ENCODE measurements at places on chromosomes 12 and 14.
A peak's percentile ranks its signal among the peaks of the same experiment; 100 is the strongest.

GRCh38 chr12:132729541-132730320, 19.1 kb downstream of the PGAM5 start:
- no peak for DNase-seq

GRCh38 chr14:58946431-58946830, 242.0 kb upstream of the DAAM1 start:
- DNase-seq: no peak

- no peak for DNase-seq
These were observed 90.9 kb downstream of the B4GALNT3 start for GRCh38 chr12:550473-551260.

DNA sequence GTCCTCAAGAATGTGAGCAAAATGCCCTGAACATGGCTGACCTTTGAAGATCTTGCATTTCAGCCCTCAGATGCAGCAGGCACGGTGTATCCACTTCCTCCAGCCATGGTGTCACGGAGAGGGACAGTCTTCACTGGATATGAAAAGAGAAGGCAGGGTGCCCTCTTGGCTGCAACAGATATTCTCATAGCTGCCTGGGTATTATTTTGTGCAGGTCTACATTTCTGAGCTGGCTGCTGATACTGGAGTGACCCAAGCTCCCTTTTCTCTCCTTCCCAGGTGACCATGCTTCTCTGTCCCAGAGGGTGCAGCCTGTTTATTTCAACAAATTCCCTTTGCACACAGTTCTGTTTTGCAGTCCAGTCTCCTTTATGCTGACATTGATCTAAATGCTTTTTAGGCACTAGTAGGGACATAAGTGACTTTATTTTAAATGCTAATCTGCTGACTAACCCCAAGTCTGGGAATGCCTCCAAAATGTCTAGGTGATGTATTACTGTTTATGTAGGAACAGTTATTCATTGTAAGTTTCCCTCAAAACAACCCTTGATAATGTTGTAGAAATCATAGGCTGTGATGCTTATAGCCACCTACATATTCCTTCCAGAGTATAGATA, 17.4 kb upstream of the PYGL start:
- no peak for DNase-seq

GRCh38 chr12:76813972-76814371, 50.1 kb downstream of the ZDHHC17 start:
- no peak for DNase-seq

DNA sequence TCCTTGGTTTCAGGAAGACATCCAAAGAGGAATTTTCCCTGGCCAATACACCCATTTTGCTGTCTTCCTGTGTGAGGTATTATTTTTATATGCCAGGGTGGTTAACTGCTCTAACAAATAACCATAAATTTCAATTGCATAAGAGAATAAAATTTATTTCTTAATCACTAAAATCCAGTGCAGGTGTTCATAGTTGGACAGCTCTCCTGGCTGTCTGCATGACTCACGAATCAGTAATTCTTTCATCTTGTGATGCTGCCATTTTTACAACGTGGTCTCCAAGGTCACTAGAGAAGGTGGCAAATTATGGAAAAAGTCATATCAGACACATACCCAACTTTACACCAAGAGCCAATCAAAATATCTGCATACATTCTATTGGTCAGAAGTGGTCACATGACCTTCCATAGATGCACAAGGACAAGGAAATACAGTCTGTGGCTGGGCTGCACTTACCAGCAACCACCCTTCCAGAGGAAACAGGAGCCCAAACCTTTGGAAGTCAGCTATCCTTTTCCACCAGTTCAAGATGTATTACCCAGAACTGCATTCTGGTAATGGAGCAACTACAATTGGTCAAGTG, 193.5 kb upstream of the PLEKHG7 start:
- DNase-seq: no peak

DNA sequence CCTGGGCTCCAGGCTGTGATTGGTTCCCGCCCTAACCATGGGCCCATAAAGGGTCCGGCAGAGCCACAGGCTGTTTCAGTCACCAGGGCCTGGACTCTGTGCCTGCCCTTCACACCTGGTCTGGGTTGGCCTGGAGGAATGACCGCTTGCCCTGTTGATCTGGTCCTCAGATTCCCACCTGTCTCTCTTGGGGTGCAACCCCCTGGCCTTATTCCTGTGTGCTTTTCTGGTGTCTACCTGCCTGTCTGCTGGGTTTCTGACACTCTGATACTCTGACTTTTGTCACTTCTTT, 2.9 kb upstream of the KRT83 start:
- DNase-seq: no peak

- no peak for DNase-seq
These were observed 154.5 kb downstream of the TGFB3 start for GRCh38 chr14:75827331-75827730.

GRCh38 chr12:29544428-29545101, 47.1 kb upstream of the OVCH1 start:
- no peak for DNase-seq

DNA sequence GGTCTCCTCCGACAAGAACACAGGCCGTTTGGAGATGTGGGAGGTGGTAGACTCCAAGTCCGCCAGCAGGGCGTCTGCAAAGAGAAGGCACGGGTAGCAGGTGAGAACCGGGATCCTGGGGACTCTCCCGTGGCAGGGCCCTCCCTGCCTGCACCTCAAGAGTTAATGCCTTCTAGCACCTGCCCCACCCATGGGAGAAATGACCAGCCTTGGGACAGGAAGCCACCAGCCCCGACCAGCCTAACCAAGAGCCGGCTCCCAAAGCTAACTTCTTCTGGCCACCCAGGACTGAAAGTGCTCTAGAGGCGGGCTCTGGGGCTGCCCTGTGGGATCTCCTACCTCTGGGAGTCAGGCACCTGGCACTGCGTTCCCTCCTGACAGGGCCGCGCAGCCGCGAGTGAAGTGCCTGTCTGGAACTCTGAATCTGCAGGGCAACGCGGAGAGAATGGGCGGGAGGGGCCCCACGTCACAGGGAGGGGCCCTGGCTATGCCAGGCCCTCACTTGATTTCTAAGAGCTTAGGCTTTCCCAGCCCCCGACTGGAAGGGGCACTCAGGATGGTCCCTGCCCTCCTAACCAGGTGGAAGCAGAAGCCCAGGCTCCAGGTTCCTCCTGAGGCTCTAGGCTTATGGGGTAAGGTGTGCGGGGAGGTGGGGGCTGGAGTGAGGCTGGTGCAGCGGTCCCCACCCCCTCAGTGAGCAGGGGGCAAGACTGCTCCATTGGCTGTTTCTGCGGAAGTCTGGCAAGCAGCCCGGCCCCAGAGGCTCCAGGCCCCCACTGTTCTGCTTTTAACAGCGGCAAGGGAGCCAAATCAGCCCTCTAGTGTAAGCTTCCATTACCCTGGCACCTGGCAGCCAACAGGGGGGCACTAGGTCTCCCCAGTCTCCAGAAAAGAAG, 23.6 kb upstream of the RPLP0 start:
- DNase-seq: peak; percentile 64
